ENCODE measurements at places on chromosomes 11 and 22.

DNA sequence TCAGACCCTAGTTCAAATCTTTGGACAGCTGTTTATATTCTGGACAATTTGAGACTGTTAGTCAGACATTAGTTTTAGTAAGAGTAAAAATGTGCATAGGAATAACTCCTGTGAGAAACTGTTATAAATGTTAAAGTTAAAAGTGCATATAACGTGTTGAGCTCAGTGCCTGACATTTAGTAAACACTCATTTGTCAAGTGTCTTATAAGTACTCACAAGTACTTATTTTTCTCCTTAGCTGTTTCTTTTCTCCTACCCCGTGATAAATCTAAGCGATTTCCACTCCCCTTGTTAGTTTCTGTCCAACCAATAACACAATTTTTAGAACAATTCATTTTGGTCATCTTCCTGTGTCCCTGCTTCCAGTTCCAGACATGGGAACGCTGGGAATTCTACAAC is 59.3 kb downstream of the LRRC4C start:
- no peak for DNase-seq

DNA sequence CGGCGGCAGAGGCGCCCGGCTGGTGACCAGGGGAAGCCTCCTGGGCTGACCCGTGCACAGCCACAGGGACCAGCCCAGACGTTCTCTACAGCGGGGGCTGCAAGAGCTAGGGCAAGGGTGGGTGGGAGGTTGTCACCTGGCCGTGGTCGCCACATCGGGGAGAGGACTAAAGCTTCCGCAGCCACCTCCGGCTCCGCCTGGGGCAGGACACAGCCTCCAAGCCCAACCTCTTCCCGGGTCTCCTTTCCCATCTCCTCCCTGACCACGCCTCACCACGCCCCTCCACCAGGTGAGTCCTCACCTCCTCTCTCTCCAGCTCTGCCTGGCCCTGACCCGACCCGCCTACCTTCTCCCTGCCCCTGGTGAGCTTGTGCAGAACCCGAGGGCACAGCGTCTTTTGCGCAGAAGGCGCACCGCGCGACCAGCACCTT is 75.9 kb upstream of the LMO1 start:
- no peak for DNase-seq

DNA sequence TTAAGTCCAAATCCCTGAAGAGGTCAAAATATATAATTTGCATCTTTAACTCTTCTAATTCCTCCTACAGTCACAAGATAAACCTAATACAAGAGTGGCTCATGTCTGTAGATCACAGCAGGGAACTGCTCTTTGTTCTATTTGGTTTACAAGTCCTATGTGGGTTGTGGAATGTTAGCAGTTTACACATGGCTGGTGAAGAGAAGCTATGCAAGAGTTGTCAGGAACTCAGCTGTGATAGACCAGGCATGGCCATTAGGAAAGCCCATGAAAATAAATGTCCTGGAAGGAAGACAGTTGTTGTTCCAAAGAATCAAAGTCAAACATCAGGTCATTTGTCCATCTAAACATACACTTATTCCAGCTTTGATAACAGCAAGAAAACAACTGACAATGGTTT is 312.4 kb upstream of the PITPNB start:
- DNase-seq, result no peak

DNA sequence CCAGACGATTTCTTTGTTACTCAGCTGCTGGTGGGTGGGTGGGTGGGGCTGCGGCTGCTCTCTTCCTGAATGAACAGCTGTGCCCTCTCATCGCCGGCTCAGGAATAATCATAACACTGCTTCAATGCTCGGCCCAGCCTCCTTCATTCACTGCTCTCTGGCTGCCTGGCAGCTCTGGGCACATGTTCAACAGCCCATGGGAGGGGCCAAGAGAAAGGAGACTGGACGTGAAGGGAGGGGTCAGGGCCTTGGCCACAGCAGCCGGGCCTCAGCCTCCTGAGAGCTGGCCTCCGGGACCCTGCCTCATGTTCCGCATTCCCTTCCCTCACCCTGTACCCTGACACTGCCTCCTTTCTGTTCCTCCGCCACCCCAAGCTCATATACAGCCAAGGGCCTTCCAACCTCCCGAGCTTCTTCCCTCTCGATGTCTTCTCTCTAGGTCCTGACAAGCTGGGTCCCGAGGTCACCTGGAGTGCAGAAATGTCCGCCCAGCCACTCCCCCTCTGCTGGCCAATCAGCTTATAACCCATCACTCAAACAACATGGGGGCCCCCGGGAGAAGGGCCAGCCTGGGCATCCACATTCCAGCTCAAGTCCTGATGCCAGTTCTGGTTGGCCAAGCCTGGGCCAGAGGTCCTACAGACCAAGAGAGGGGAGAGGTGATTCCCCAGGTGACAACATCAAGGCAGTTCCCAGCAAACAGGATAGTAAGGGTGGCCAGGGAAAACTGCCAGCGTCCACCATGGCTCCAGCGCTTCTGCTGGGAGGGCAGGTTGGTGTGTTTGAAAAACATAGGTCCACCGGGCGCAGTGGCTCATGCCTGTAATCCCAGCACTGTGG is 3.2 kb upstream of the CSDC2 start:
- DNase-seq, result peak; percentile 91

GRCh38 chr11:59801160-59801706 is 9.3 kb downstream of the MRPL16 start:
- DNase-seq, result no peak

DNA sequence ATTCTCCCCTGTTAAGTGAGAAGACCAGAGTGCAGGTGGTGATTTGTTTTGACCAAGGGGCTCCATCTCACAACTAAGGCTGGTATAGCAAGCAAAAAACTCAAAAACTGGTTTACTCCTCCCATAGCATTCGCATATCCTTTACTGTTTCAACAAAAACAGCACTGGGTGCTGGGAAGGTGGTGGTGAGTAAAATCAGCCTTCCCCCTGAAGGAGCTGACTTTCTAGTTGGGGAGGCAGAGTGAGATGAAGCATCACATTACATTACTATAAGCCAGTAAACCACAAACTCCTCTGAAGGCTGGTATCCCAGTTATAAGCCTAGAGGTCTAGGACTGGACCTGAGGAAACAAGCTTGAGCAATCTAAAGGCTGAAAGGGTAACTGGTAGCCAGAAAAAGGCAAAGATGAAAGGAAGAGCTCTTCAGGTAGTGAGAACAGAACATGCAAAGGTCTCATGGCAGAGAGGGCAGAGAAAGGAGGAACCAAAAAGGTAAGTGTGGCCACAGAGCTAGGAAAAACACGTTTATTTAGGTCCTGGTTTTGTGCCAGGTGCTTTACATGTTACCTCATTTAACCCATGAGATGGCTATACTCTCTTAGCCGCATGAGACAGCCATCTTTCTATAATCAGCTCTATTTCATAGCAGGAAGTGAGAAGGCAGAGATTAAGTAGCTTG is 22.3 kb downstream of the TMEM123 start:
- DNase-seq, result peak; percentile 32

DNA sequence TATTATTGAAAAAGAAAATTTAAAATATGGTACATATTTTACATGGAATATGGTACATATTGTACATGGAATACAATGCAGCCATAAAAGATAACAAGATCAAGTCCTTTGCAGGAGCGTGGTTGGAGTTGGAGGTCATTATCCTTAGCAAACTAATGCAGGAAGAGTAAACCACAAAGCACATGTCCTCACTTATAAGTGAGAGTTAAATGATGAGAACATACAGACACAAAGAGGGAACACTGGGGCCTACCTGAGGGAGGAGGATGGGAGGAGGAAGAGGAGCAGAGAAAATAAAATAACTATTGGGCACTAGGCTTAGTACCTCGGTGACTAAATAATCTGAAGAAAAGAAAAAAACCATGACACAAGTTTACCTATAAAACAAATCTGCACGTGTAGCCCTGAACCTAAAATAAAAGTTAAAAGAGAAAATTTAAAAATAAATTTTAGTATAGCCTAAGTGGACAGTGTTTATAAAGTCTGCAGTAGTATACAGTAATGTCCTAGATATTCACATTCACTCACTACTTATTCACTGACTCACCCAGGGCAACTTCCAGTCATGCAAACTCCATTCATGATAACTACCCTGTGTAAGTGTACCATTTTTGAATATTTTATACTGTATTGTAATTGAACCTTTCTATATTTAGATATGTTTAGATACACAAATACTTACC is 204.4 kb downstream of the FAM76B start:
- DNase-seq, result no peak

GRCh38 chr11:108500721-108501120 is 2.5 kb upstream of the POGLUT3 start:
- no peak for DNase-seq

DNA sequence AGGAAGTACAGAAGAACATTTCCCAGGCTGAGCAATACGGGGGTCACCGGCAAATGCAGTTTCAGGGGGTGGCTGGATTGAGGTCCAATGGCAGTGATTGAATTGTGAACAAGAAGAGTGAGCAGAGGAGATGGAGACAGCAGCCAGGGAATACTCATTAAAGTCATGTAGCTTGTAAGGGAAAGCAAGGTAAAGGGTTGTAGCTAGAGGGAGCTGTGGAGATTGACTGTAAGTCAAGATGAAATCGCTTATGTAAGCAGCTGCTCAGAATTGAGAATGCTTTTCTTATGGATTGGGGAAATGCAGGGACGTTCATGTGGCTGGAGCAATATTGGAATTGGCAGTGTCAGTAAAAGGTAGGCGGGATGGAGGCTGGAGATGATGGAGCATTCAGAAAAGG is 111.4 kb upstream of the TBCEL start:
- DNase-seq, result peak; percentile 54

DNA sequence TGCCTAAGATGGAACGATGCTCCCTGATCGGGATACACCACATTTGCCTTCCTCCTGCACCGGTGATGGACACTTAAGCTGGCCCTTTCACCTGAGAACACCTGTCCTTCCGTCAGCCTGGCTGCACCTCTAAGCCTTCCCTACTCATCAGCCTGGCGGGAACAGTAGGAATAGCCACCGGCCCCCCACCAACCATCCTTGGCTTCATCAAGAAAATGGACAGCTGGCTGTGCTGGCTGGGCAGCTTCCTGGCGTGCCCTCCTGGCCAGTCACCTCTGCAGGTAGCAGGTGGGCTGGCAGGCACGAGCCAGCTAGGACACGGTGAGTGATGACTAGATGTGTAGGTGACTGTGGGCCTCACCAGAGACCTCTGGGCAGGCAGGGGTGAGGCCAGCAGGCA is 142.8 kb downstream of the CTTN start:
- DNase-seq, result no peak

- DNase-seq, result peak; percentile 37
These were observed 66.8 kb downstream of the THAP12 start for GRCh38 chr11:76313913-76314740.

- DNase-seq, result no peak
These were observed 110.2 kb downstream of the ST3GAL4 start for GRCh38 chr11:126465573-126466188.

DNA sequence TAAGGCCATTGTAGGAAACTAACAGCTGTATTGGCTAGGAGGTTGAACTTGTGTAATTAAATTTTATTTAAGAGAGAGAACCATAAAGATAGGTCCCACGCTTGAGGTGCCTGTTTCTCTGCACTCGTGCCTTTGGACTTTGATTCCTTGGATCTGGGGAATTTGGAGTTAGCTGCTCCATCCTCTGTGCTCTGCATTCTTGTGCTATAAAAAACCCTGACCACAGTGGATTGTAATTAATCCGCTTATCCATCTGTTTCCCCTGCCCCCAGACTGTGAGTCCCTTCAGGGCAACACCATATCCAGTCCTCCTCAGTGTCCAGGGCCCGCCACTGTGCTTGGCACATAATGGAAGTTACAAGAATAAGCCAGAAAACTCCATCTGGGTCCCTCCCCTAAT is 169.8 kb downstream of the SPON1 start:
- DNase-seq, result no peak

DNA sequence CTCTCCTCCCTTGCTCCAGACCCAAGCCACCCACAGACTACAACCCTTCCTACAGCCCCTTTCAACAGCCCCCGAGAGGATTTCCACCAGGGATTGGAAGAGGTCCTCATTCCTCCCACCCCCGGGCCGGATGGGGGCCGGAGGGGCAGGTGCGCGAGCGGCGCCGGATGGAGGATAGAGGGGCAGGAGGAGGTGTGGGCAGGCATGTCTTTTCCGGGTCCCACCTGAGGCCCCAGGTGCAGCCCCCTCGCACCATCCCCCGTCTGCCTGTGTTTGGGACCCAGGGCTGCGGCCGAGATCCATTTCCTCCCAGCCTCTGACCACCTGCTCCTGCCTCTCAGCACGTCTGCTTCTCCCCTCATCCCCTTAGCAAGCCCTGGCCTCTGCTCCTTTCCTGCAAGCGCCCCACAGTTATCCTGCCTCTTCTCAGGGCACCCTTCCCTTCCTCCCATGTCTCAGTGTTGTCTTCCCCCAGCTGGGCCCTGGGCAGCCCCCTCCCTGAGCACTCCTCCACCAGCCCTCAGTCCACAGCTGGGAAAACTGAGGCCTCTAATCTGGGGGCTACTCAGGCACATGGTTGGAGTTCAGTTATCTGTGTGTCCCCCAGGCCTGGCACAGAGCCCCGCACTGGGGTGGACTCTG is 19.3 kb upstream of the CBX7 start:
- DNase-seq, result no peak

- no peak for DNase-seq
These were observed 35.8 kb downstream of the BTG4 start for GRCh38 chr11:111476366-111476765.

- DNase-seq, result no peak
These were observed 6.7 kb upstream of the SYT7 start for GRCh38 chr11:61587541-61587941.

DNA sequence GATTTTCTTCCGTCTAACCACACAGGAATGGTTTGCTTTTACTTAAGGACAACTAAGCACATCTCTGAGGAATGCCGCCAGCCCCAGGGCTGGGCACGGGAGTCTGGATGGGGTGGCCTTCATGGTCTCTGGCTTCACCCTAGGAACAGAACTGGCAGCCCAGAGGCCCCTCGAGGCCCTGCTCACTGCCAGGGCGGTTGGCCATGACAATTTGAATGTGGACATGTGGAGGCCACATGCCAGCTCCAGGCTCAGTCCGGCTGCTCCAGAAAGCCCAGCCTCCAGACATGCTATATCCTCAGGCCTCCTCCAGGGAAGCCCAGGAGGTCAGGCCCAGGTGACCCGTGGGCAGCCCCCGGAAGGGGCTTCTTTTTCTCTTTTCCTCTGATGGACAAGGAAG is 84.0 kb upstream of the FGF3 start:
- DNase-seq, result no peak

GRCh38 chr22:37660709-37661045 is 2.2 kb downstream of the PDXP start:
- no peak for DNase-seq
